ENCODE measurements at places on chromosomes 4 and X. TPM values are rescaled to one million over a fixed set of nuclear protein-coding genes. Genes with fewer than 3 reads are reported as not detected.

Gene HSFX3
- not detected for total RNA-seq

Gene HS6ST2
- not detected for total RNA-seq

Gene SPATA4
- not detected for total RNA-seq

Gene NXF2B
- total RNA-seq, result not detected

Gene PF4V1
- total RNA-seq, result 4.9 TPM

Gene JADE3
- total RNA-seq, result 1.5 TPM

Gene PPEF2
- total RNA-seq, result not detected

Gene PAGE5
- not detected for total RNA-seq

Gene GLUD2
- 0.90 TPM for total RNA-seq

Gene SLC6A14
- total RNA-seq, result not detected

Measured in cardiac atrium fibroblast (primary cell).